Daoy (cell line): ENCODE measurements at places on chromosomes 16 and 17. TPM values are rescaled to one million over a fixed set of nuclear protein-coding genes. Genes with fewer than 3 reads are reported as not detected.

YPEL2 gene
- 0.54 and 2.1 TPM in 2 replicates for total RNA-seq

GAST gene
- not detected in 2 replicates for total RNA-seq

HSD11B2 gene
- total RNA-seq = not detected in 2 replicates

PRSS22 gene
- 0.11 TPM in 1 of 2 replicates, not detected in the other for total RNA-seq

STX4 gene
- 13.7 and 16.1 TPM in 2 replicates for total RNA-seq

EFNB3 gene
- 1.0 and 2.1 TPM in 2 replicates for total RNA-seq

SPATA20 gene
- total RNA-seq = 16.4 and 40.1 TPM in 2 replicates

LGALS3BP gene
- total RNA-seq = 288 and 314 TPM in 2 replicates

XAF1 gene
- total RNA-seq = 7.5 and 13.7 TPM in 2 replicates

CA4 gene
- total RNA-seq = not detected in 2 replicates

KANSL1 gene
- 26.8 and 27.1 TPM in 2 replicates for total RNA-seq
